ENCODE measurements at places on chromosomes 1 and 21. TPM values are rescaled to one million over a fixed set of nuclear protein-coding genes. Genes with fewer than 3 reads are reported as not detected.

Gene XPR1
- 42.6 TPM for total RNA-seq

Gene MSH4
- total RNA-seq: 0.13 TPM

Gene UQCRH
- total RNA-seq: 191 TPM

Gene RGS13
- not detected for total RNA-seq

Gene NPR1
- total RNA-seq: 18.5 TPM

Gene WDR64
- not detected for total RNA-seq

Gene GBP6
- not detected for total RNA-seq

Gene TMPRSS2
- not detected for total RNA-seq

Gene NHLH1
- under 0.01 TPM for total RNA-seq

Gene FCRL6
- total RNA-seq: not detected

Gene AMPD1
- not detected for total RNA-seq

Gene ANGPTL1
- not detected for total RNA-seq

Gene GSTM1
- not detected for total RNA-seq

Gene PGBD5
- 0.07 TPM for total RNA-seq

Gene ACTN2
- total RNA-seq: 1.5 TPM

Gene ATP1A1
- 228 TPM for total RNA-seq

Gene WNT9A
- total RNA-seq: 4.9 TPM

Gene SLC35F3
- not detected for total RNA-seq

Gene RHOU
- total RNA-seq: 0.79 TPM

Gene KCNE2
- not detected for total RNA-seq

Gene KIF1B
- 37.8 TPM for total RNA-seq

Gene HIVEP3
- 1.1 TPM for total RNA-seq

Gene KRTAP11-1
- total RNA-seq: not detected

Gene FLG2
- not detected for total RNA-seq

Gene MRPS21
- total RNA-seq: 60.9 TPM

Gene TRIM58
- 0.66 TPM for total RNA-seq

Gene C8B
- total RNA-seq: not detected

Gene CD48
- not detected for total RNA-seq

Data from pulmonary artery endothelial cell (primary cell).